Adipocyte (in vitro differentiated cells): ENCODE measurements at places on chromosomes 5 and 9.

DNA sequence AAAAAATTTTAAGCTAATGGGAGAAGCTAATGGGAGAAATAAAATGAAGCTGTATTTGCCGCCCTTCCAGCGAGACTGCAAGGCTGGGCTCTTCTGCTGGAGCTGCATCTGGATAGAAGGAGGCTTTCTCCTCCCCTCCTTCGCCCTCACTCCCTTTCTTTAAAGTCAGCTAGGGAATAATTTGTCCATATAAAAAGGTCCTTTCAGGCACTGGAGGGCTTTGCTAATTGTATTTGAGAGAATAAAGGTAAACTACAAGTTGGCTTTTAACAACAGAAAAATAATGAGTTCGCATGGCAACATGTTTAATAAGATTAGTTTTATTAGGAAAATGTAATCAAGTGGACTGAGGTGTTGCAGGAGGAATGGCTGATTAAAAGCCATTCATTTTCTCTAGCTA lies 41.3 kb downstream of the NPR3 start:
- no peak for DNase-seq

- no peak for DNase-seq
These were observed 323.9 kb upstream of the PTGER4 start for GRCh38 chr5:40355846-40356245.

DNA sequence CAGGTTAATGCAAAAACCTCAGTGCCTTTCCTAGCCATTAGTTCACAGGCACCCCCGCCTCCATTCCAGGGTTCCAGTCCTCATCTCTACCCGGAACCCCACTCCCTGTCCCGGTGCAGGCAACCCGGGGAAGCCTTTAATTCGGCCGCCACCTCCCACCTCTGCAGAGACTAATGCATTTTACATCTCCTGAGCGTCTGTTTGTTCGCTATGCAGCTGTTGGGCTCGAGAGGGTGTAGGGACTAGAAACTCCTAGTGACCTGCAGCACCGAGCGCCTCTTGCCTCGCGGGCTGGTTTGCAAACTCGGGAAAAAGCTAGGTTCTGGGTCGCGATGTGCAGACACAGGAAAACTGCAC lies 3.6 kb downstream of the GDNF start:
- no peak for DNase-seq

- no peak for DNase-seq
These were observed 7.6 kb downstream of the GFI1B start for GRCh38 chr9:132986114-132986513.
